GM20000 (cell line): ENCODE measurements at places on chromosomes 6 and 20.

GRCh38 chr6:87899499-87900147 lies 148.0 kb upstream of the SPACA1 start:
- DNase-seq = no peak

DNA sequence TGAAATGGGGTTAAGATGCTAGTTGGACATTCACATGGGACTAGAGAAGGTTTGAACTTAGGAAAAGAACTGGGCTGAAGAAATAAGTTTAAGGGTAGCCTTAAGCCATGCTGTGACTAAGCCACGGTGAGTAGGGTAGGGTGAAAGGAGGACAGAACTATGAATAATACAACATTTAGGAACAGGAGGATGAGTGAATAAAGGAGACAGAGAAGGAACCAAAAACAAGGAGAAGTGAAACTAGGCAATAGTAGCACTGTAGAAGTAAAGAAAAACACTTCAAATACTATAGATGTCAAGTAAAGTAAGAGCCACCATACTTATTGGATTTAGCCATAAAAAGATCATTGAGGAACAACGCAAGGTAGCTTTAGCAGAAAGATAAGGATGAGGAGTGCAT lies 111.2 kb downstream of the KCNQ5 start:
- no peak for DNase-seq

- DNase-seq = no peak
Measured at GRCh38 chr20:57470666-57471495, 54.1 kb downstream of the CTCFL start.

DNA sequence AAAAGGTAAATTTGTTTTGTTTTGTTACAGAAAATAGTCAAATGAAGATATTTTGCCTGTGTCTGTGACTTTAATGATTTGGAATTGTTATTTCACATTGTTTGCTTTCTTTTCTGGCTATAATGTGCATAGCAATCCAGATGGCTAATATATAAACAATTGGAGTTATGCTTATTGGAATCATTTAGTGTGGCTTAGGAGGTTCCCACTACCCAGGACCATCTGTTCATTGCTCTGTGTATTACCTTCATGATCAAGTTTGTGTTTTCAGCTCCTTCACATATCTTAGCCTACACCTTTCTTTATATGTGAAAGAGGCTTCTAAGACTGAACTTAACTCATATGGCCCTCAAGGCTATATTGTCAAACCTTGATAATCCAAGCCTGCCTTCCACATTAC lies 232.9 kb downstream of the BCKDHB start:
- no peak for DNase-seq

DNA sequence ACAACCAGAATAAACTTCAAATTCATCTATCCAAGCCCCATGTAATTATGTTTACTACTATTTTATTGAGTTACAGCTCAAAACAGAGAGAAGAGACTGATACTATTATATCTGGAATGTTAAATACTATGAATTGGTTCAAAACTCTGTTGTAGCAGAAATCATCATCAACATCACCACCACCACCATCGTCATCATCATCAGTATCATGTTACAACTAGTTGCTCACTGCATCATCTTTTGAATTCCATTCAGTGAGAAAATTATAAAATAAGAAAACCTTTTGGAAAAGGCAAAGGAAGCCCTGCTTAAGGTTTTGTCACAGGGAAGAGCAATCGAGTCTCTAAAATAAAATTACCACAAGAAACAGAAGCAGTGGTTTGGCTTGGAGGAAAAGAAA lies 36.2 kb upstream of the THEMIS start:
- DNase-seq = no peak

- DNase-seq = no peak
Measured at GRCh38 chr20:38995536-38996044, 33.4 kb downstream of the DHX35 start.

GRCh38 chr6:69362209-69362608 lies 434.6 kb downstream of the LMBRD1 start:
- DNase-seq = no peak

DNA sequence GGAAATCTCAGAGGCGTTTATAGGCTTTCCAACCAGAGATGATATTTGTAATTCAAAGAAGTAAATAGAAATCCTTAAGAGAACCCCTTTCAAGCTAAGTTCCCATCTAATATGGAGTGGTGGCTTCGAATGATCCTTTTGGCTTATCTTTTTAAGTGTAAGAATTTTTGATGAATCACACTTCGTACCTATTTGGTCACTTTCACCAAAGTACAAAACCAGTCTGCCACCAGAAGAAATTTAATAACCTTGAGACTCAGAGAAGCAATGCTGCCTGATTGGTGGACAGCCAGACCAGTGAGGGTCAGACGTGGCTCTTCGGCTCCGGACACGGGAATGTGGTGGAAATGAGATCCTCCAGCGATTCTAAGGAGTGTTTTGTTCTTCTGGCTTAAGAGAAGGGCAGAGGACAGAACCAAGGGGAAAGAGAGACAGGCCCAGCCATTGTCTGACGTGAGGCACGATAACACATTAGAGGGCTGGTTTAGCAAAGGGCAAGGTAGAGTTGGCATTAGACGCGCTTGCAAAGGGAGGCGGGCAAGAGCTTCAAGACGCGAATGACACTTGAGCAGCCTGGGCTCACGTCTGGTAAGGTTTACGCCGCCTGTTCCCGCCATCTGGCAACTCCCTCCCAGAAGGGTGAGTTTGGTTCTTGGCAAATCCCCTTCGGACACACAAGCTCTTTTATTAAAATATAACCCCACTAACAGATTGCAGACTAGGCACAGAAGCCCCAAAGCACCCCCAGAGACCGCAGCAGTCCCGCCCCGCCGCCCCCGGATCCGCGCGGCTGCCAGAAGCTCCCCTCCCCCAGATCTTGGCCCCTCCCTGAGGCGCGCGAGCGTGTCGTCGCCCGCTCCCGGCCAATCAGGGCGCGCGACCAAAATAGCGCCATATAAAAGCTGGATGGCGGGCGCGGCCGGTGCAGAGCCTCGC lies 50.0 kb upstream of the EZR start:
- no peak for DNase-seq

DNA sequence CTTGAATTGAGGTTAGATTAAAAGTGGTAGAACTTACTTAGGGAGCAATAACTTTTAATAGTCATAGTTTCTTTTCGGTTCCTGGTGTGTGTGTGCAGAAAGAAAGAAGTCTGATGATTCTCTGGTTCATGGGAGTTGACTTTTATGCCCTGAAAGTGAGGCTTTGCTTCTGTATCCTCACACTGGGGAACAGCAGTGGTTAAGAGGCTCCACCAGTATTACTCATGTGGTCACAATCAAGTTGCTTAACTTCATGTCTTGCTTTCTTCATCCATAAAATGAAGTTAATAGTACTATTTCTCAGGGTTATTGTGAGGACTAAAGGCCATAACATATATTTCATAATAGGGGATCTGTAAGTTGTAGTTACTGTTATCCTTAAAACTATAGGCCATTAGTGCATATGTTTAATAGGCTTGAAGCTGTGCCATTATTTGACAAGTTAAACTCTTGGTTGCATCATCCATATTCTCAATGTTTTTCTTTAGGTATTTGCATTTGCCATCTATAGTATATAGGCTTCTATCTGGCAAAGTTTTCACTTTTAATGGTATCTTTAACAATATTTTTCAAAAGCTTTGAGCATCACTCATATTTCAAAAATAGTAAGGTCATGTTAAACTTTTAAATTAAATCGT lies 262.4 kb downstream of the PLCB1 start:
- DNase-seq = peak; percentile 7

DNA sequence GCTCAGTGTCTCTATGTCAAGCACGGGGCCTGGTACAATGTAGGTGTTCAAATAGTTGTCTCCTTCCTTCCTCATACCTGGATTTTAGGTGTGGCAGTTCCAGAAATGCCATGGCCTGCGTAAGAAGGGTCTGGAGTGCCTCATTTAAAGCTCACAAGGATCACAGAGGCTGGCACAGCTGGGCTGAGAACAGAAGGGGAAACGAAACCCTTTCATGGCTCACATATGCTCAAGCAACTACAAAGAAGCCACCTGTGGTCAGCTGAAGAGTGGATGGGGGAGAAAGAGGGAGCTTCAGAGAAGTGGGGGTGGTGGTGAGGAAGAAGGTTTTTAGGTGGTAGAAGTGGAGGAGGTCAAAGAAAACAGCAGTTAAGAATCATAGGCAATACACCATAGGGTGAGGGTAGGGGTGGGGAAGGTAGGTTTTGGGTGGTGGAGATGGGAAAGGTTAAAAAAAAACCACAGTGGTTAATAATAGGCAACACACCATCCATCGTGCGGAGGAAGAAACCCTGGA lies 17.0 kb upstream of the TOP1 start:
- peak; percentile 71 for DNase-seq

GRCh38 chr20:49187330-49187850 lies 744 bp downstream of the STAU1 start:
- DNase-seq = peak; percentile 32

DNA sequence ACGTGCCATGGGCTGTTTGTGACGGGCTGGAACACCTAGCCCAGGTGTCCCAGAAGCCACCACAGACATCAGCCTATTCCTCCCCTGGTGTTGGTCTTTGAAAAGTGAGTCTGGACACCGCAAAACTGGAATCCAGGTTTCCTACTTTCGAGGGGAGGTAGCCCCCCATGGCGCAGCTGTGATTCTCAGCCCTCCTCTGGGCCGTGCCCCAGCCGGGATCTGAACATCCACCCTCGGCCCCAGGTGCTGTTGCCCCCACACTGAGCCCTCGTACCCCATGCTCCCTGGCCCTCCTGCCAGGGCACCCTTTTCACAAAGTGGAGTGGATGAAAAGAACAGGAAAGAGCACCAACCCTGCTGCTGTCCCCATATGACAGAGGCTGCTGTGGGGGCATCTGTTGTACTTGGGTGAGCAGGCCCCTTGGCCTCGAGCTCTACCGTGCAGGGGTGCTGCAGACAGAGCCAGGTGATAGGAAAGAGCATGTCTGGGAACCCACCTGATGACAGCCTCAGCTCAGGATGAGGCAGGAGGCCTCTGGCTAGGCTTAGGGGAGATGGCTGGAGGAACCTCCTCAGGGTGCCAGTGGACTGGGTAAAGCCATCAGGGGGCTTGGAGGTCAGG lies 18.8 kb upstream of the MAS1L start:
- no peak for DNase-seq

DNA sequence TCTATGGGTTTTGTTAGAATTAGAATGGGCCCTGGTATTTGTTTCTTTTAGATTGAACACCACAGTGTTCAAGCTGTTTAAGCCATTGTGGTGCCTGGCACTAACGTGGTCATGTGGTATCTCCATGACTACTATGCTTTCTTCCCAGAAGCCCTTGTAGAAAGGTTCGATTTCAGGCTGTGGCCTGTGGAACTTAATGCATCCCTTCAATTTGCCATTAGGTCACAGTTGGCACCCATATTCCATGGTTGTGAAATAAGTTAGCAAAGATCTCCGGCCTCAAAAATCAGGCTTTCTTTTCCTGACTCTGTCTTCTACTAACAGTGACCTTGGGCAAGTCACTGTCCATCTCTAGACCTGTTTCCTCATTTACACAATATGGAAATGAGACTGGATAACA lies 31.3 kb upstream of the AAR2 start:
- no peak for DNase-seq

GRCh38 chr6:170151804-170152123 lies 139.1 kb downstream of the DLL1 start:
- no peak for DNase-seq

- no peak for DNase-seq
Measured at GRCh38 chr6:119493980-119494379, 144.4 kb upstream of the MAN1A1 start.

DNA sequence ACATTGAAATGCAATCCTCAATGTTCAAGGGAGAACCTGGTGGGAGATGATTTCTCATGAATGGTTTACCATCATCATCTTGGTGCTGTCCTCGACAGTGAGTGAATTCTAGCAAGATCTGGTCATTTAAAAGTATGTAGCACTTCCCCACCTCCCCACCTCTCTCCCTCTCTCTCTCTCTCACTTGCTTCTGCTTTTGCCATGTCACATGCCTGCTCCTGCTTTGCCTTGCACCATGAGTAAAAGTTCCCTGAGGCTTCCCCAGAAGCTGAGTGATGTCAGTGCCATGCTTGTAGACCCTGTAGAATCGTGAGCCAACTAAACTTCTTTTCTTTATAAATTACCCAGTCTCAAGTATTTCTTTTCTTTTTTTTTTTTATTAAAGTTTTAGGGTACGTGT lies 60.5 kb downstream of the DST start:
- no peak for DNase-seq

DNA sequence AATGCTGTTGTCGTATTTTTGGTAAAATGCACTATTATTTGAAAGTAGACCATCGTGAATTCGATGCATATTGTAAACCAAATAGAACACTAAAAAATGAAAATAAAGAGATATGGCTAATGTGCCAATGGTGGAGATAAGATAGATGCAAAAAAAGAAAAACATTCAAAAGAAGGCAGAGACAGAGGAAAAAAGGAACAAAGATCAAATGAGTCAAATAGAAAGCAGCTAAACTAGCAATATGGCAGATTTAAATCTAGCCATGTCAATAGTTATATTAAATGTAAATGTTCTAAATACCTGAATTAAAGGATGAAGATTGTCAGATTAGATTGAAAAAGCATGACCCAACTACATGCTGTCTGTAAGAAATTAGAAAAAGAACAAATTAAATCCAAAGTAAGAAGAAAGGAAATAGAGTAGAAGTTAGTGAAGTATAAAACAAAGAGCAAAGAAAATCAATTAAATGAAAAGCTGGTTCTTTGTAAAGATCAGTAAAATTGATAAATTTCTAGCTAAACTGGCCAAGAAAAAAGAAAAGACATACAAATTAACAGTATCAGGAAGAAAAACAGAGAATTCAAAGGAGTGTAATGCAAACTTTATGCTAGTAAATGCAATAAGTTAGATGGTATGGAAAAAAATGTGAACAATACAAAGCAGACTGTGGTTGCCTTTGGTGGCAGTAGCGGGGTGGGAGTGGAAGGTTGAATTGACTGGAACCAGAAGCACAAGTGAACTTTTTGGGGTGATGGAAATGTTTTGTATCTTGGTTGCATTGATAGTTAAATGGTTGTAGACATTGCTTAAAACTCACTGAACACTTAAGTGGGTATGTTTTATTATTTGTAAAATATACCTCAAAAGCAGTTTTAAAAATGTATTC lies 44.8 kb downstream of the PTPN1 start:
- DNase-seq = no peak

- no peak for DNase-seq
Measured at GRCh38 chr6:13452346-13453117, 34.9 kb downstream of the GFOD1 start.

DNA sequence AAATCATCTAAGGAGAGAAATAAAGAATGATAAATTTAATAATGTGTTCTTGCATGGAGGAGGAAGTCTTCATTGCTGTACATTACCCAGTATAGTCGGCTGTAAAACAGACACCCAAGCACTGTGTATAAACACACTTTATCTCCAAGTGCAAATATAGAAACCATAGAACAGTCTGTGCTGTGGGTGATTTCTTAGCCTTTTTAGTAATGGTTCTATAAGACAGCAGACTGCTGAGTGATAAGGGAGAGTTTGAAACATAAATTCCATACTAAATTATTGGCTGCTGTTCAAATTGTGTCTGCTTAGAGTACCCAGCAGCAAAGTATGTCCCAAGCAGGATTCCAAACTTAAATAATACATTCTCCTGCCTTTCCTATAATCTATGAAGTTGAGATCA lies 4.6 kb downstream of the FILIP1 start:
- no peak for DNase-seq
